NCI-H774 (cell line): ENCODE measurements at places on chromosomes 2 and 18.
A peak's percentile ranks its signal among the peaks of the same experiment; 100 is the strongest.

GRCh38 chr2:42169874-42170521 is 845 bp downstream of the EML4 start:
- no peak for DNase-seq

GRCh38 chr2:200679127-200679526 is 93.3 kb downstream of the AOX1 start:
- DNase-seq, result no peak

GRCh38 chr2:60834270-60834717 is 47.1 kb upstream of the REL start:
- no peak for DNase-seq

DNA sequence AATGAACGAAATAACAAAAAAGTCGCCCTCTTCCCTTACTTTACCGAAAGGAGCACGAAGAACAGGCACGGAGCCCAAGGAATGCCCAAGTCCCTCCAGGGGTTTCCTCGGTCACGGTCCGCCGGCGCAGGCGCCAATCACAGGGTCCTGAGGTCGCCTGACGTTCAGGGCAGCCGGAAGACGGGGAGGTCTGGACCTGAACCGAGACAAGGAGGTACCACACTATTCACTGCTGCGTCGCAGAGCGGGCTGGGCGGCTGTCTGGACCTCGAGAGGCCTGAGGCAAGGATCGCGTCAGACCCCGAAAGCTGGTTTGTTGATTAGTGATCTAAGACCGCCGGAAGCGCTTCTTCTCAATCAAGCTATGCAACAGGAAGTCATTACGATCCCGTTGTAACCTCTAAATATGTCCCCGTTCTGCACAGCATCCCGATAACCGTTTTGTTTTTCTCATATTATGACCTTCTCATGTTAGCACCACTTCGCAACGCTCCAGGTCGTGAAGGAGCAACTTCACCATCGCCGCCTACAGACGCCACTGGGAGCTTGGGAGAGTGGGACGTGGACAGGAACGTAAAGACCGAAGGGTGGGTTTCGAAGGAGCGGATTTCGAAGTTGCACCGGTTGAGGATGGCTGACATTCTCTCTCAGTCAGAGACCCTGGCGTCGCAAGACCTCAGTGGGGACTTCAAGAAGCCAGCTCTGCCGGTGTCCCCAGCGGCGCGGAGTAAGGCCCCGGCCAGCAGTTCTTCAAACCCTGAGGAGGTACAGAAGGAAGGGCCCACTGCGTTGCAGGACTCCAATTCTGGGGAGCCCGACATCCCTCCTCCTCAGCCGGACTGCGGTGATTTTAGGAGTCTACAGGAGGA is at the start of the genes SLC4A1AP and SUPT7L:
SLC4A1AP (plus strand) TSS at position 605 of the 869 bp plus-strand sequence; CDS start at position 631, 26 bp downstream.
SUPT7L (minus strand) TSS at position 330 of the 869 bp plus-strand sequence. CDS start 1,422 bp downstream, outside the sequence.
- DNase-seq, result peak; percentile 74

DNA sequence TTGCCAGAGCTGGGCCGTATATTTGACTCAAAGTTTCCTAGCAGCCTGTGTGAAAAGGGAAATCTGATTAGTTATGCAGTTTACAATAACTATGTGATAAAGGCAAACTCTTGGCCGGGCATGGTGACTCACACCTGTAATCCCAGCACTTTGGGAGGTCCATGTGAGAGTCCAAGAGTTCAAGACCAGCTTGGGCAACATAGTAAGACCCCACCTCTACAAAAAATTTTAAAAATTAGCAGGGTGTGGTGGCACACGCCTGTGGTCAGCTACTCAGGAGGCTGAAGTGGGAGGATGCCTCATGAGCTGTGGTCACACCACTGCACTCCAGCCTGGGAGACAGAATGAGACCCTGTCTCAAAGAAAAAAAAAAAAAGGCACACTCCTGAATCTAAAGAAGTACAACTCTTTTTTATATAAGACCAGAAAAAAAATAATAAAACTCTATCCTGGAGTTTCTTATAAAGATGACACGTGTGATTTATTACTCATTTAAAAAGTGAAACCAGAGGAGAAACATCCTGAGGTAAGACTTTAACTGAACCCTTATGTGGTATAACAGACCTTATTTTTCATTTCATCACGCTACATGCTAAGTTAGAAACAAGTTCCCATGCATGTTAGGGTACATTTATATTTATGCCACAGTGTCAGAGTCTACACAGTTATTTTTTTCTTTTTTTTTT is 32.6 kb upstream of the KCMF1 start:
- DNase-seq, result no peak

DNA sequence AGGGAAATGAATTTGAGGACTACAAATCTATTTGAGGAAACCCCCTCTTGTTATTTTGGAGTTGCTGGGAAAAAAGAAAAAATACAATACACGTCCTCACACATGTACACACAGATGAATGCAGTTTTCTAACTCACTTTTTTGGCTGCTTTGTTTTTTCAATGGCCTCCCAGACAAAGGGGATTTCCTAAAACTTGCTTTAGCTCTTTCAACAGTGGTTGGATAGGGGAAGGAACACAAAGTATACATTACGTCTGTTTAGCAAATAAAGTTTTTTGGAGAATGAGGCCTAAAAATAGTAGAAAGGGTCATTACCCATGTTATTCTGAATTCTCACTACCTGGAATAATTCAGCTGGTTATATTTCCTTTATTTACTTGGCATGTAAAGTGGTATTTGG is 125.3 kb upstream of the ITGB6 start:
- no peak for DNase-seq

- DNase-seq, result no peak
These were observed 151.1 kb downstream of the PRKCE start for GRCh38 chr2:45802499-45803138.

GRCh38 chr2:848099-848498 is 102.5 kb upstream of the SNTG2 start:
- no peak for DNase-seq

DNA sequence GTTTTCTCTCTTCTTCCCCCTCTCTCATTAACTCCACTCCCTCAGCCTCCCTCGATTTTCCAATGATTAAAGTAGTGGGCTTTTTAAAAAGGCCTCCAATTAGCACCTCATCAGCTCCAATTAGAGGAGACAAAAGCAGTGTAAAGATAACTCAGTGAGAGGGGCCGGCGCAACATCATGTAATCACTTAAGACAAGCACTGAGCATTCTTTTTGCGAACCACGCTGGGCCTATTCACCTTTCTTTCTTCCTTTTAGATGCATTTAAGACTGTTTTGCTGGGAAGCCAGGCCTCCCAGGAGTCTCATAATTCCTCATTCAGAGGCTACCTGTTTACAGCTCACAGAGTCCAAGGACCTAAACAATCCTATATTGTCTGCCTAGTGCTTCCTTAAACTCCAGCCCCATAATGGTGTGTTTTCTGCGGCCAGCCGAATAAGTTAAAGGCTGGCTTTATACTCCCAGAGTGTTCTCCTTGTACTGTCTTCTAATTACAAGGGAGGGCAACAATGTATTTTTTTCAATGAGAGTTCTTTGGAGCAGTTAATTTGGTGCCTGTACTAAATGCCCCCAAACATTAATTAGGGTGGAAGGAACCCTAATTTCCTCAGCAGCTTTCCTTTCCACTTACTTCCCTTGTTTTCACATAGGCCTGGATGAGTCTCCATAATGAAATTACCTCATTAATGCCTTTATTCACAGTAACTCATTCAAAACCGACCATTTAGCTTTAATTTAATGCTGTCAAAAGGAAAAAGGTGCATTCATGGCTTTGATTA is 28.0 kb upstream of the LMAN1 start:
- no peak for DNase-seq

DNA sequence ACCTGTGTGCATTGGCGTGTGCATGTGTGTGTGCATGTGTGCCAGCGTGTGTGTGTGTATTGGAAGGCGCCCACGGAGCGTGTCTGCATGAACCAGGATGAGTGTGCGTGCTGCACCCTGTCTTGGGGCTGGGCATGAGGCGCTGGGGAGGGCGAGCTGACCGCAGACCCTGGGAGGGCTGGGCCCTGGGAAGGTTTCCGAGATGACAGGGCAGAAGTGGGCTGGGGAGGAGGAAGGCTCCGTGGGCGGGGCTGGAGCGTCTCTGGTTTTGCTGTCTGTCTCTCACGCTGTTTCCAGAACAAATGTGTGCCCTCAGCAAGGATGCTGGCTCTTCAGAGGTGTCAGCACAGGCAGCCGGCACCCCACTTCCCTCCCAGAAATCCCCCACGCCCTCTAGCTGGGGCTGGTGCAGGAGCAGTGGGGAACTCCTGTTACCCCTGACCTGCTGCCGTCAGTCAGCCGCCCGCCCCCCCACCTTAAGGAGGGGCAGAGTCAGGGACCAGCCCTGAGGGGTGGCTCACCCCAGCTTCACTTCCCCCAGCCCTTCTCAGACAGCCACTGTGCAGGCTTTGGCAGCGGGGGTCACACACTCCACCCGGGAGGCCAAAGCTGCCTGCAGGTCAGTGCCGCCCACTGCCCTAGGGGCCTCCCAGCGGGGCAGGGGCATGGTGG is at the start of gene GPR35:
GPR35 (plus strand) TSS at position 531 of the 672 bp plus-strand sequence. CDS start 4,473 bp downstream, outside the sequence.
- no peak for DNase-seq

- DNase-seq, result no peak
These were observed 217.1 kb downstream of the MREG start for GRCh38 chr2:215796140-215796855.

GRCh38 chr2:39504790-39505335 is 67.8 kb upstream of the MAP4K3 start:
- DNase-seq, result no peak

GRCh38 chr2:48541666-48542389 is 11.9 kb downstream of the STON1 start:
- no peak for DNase-seq

GRCh38 chr2:88540346-88540745 is 86.9 kb downstream of the EIF2AK3 start:
- no peak for DNase-seq

DNA sequence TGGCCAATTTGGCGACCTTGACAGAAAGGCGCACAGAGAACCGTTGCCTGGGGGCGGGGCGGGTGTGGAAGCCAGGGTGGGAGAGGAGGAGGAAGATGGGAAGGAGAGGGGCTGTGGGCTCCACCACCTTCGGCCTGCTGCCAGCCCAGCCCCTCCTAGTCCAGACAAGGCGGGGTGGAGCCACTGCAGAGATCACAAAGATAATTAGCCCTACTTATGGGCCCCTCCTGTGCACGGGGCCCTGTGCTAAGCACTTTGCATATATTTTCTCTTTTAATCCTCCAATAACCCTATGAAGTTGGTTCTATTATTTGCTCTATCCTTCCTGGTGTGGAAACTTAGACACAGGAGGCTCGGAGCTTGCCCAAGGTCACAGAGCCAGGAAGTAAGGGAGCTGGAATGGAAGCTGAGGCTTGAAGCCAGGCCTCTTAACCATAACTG is 13.7 kb upstream of the ECEL1 start:
- no peak for DNase-seq
